ENCODE measurements at places on chromosomes 5 and 9.

GRCh38 chr5:146079695-146080373, 25.5 kb downstream of the PLAC8L1 start:
- ATAC-seq = peak; percentile 39

DNA sequence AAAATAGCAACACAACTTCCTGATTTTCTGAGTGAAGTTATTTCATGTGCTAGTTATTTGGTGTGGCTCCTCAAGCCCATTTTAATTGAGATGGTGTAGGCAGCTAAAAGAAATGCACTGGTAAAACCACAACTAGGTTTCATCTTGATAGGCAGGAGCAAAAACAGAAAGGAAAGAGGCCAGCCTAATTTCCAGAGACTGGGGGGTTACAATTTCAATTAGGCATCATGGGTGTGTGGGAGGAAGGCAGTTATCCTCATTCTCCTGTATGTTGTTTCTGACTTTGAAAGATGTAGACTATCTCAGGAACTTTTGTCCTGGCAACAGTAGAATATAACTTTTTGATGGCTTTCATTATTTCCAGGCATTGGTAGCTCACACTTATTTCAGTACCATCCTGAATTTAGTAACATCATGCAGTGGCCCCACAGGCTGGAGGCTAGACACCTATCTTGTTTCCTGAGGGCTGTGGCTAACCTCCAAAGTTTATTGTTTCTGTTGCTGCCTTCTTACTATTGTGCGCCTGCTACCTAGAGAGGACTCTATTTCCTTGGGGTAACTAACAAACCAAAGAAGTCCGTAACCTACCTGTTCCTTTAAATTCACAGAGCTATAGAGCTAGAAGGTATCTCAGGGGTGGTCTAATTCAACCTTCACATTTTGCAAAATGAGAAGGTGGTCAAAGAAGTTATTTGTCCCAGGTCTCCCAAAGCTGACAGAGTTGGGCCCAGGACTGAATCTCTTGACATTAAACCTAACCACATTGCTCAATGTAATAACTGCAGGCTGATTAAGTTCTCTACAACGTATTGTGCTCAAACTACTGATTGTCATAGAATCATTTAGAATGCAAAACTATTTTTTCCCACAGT, 42.4 kb downstream of the FYB1 start:
- peak; percentile 78 for ATAC-seq

DNA sequence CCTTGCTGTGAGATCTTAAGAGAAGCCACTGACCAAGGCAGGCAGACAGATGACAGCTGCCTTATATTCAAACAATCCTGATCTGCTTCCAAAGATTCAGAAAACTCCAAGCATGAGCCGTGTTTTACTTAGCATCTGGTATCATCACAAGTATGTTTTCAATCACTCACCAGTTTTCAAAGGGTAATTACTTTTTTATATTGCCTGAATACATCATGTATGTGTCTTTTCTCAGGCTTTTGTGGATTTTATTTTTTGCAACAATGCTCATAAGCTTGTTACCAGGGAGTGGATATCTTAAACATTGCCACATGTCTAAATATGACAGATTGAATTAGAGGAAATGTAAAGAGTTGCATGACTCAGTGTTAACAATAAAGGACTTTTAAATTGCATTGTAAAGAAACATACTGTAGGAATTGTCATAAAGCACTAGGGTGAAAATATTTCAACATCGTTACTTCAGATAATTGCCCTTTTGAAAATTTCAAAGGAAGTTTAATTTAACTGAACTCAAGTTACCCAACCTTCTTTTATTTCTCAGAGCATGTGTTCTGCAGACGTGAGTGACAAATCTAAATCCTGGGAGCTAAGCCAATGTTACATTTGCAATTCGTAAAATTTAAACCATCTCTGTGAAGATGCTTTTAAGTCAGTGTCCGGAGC, 326.1 kb downstream of the PLK2 start:
- ATAC-seq = no peak

GRCh38 chr9:2615497-2615896, 6.1 kb upstream of the VLDLR start:
- no peak for ATAC-seq

GRCh38 chr5:11496137-11496719, 408.0 kb downstream of the CTNND2 start:
- no peak for ATAC-seq

DNA sequence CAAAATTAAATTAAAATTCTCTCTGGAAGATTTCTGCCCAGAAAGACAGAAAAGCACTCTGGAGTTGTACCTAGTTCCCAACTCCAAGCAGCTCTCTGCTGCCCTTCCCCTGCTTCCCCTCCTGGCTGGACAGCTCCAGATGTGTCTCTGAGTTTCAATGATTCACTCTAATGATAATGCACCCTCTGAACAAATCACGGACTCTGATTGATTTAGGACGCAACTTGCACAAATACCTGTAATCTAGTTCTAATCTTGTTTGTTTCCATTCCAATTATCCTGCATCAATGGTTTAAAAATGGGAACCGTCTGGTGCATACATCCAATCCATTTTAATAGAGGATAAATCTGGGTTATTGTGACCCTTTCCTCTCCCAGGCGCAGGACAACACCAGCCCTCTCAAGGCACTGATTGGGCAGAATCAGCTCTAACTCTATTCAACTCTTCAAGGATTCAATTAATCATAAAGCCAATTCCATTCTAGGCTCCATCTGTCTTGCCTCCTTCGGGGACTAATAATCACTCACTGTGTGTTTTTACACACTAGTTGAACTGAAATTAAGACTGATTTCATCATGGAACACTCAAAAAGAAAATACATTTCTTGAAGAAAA, 111.2 kb upstream of the LRRTM2 start:
- no peak for ATAC-seq

DNA sequence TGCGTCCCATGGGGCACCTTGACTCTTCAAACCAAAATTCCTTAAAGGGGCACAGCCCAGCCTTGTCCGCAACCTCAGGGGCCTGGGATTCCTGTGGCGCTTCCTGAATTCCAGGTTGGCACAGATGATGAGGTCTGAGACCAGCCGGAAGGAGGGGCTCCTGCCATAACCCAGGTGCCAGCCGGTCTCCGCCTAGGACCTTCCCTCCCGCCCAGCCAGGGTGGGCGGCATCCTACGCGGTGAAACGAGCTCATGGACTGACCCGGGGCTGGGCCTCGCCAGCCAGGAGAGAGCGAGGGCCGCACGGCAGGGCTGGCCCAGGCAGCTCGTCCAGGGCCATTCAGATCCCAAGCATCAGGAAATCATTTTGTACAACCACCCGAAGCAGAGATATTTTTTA, 23.0 kb downstream of the AMBP start:
- ATAC-seq = no peak

GRCh38 chr5:137747848-137748247, 6.3 kb downstream of the HNRNPA0 start:
- no peak for ATAC-seq

DNA sequence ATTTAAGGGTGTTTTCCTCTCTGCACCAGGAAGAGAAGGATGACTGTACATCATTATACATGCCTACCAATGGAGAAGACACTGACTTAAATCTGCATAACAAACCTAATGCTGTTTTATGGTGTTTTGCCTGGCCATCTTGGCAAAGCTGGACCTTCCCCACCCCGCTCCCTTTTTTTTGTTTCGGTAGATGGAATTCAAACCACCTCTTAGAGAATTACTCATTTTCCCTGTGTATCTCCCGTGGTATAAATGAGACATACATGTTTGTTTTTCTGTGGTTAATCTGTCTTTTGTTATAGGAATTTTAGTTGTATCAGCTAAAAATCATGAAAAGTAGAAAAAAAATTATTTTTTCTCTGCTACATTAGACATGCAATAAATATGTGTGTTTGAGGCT, 28.8 kb downstream of the IL12B start:
- ATAC-seq = no peak

- no peak for ATAC-seq
Measured at GRCh38 chr9:21023861-21024260, 7.6 kb downstream of the HACD4 start.

GRCh38 chr5:148336704-148337435, 1.5 kb downstream of the SPINK9 start:
- no peak for ATAC-seq

GRCh38 chr5:90311401-90311800, 98.2 kb downstream of the CETN3 start:
- no peak for ATAC-seq

- no peak for ATAC-seq
Measured at GRCh38 chr5:7686794-7687193, 164.1 kb downstream of the CFAP90 start.

DNA sequence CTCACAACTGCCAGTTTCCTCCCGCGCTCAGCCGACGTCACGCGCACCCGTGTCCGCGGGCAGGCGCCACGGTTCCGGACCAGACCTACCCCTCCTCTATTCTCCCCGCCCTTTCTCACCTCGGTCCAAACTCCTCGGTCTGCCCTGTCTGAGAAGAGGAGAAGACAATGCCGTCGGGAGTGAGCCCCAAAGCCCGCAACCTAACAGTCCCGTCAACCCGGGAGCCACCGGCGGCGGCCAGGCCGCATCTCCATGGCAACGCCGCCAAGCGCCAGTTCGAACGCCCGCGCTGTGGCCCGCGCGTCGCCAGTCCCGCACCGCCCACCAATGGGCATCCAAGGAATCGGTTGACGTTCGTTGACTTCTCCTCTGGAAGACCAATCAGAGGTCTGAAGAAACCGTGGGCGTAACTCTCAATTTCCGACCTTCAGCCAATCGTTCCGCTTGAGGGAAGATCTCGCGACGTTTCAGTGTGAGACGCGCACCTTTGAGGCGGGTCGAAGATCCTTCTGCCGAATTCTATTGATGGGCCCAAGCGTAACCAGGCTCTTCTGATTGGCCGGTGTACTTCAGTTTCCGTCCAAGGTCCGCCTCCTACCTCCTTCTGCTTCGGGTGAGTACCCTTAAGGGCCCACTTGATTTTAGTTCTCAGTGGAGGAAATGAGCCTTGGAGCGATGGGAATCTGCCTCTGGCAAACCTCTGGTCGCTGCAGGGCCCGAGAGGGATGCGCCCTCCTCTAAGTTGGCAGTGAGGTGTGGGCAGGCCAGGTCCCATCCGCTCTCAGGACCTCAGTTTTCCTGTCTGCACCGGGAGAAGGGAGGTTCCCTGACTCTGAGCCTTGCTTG, at the start of the genes KIF24 and NUDT2:
Gene KIF24 (minus strand): TSS at position 282 of the 846 bp plus-strand sequence. CDS start 17,922 bp downstream, outside the sequence.
Gene NUDT2 (plus strand): TSS at position 583 of the 846 bp plus-strand sequence. CDS start 9,471 bp downstream, outside the sequence.
- peak; percentile 94 for ATAC-seq

DNA sequence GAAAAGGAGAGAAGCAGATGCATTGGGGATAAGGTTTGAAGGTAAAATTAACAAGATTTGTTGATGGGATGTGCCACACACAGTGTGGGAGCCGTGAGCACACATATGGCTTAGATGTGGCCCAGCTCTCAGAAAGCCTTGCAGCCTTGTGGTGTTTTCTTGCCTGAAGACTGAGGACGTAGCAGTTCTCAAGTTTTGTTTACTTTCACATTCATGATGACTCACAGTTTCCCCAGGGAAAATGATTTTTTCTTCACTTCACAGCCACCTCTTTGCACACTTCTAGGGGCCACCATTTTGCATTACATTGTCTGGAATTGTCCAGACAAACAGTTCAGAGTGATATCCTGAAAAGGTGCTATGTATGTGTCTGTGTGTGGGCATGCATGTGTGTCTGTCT, 126.2 kb downstream of the BASP1 start:
- no peak for ATAC-seq

GRCh38 chr5:78500028-78500427, 139.6 kb downstream of the SCAMP1 start:
- ATAC-seq = no peak

DNA sequence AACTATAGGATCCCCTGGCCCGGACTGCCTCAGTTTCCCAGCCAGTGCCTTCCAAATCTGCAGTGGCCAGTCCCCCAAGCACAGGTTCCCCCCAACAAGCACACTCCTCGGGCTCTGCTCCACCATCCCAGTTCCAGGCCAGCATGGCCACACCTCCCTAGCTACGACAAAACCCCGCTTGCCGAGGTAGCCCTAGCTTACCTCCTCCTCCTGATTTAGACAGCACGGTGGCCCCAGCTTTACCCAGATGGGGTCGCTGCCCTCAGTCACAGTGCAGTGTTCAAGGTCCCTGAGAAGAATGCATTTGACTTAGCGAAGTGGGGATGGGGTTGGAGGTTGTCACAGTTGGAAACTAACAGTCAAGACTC, 40.8 kb upstream of the GARNL3 start:
- no peak for ATAC-seq

DNA sequence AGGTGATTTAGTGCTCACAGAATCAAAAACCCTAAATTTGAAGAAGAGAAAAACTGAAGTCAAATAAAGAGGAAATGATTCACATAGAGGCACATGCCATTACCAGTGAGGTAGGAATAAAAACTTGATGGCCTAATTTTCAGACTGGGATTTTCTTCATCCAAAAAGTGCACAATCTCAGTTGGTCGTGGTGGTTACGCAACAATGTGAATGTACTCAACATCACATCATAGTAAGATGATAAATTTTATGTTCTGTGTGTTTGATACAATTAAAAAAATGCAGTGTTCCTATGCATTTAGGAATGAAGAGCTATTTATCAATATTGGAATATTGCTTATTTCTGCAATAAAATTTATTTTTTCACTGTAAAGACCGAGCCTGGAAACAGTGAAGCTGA, 60.7 kb downstream of the SV2C start:
- no peak for ATAC-seq

DNA sequence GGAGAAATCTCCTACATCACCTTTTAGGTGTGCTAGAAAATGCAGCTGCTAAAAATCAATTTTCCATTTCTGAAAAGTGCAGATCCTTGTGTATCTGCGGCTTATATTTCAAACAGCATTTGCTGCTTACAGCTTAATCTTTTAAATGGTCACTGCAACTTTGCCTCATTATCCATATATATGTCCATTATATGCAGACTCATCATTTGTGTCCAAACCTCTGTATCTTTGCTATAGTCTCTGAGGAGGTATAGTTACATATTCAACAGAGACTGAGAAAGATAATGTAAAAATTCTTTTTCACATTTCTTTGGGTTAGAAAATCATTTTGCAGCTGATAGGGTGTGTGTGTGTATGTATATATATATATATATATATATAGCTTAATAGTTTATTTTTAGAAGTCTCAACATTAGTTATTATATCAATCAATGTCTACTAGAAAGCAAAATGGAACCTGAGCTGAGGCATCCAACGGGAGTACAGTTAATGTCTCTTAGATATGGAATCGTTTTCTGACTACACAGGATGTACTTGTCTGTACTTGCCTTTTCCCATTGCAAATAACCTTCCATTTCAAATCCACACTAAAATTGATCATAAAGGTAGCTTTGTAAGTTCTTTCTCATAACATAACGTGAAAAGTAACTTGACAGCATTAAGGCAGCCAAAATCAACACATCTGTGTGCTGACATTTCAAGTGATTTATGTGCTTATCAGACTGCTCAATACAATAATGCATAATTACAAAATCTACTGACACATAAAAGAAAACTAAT, 267.0 kb upstream of the HAPLN1 start:
- no peak for ATAC-seq

- no peak for ATAC-seq
Measured at GRCh38 chr5:139740992-139741672, 54.5 kb upstream of the PSD2 start.

GRCh38 chr9:130241198-130241535, 24.4 kb upstream of the HMCN2 start:
- ATAC-seq = no peak
